Activated CD4-positive, alpha-beta memory T cell treated with anti-CD3 and anti-CD28 coated beads, Interleukin-2, amount 10 ng/mL, durations not matched to agents 7 days and 5 days (primary cell): ENCODE measurements at places on chromosomes 6 and 20.

GRCh38 chr6:143543435-143543834, 31.9 kb upstream of the FUCA2 start:
- H3K4me3 ChIP-seq: no peak overlapping the region
- no peak for DNase-seq
- peaks cover 90% of the 10 kb centered on the region for H3K4me1 ChIP-seq
- H3K27ac ChIP-seq: peak overlapping the region; percentile 78
- peaks cover 10% of the 10 kb centered on the region for H3K36me3 ChIP-seq
- H3K27me3 ChIP-seq: no peaks in the 10 kb centered on the region

DNA sequence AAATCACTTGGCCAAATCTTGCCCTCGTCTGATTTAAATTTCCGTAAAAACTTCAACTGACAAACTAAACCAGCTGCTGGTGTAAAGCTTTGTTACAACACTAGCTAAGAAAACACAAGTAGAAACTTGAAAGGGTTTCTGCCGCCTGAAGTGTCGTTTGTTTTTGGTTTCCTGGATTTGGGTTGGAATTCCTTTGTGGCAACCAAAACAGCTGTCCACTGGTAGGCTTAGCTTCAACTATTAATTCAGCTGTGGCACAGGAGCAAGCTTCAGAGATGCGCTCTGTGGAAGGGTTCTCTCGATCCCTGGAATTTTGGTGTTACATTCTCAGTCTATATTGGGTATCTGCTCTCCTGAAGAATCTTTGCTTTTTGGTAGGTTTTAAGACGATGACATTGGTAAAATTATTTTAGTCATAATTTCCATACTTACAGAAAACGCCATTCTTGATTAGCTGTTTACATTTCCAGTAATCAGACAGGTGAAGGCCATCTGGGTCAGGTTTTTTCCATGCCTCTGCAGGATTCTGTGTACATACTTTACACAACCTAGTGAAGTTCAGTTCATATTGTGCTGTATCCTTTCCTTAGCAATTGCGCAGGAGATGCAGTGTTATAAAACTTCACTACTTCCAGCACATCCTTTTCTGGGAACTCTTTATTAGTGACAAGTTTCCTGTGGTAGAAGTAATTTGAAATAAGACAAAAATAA, 29.9 kb upstream of the SAMD3 start:
- no peak overlapping the region for H3K27ac ChIP-seq
- no peak for DNase-seq
- no peaks in the 10 kb centered on the region for H3K27me3 ChIP-seq
- H3K4me3 ChIP-seq: no peak overlapping the region
- H3K36me3 ChIP-seq: peaks cover 9% of the 10 kb centered on the region

DNA sequence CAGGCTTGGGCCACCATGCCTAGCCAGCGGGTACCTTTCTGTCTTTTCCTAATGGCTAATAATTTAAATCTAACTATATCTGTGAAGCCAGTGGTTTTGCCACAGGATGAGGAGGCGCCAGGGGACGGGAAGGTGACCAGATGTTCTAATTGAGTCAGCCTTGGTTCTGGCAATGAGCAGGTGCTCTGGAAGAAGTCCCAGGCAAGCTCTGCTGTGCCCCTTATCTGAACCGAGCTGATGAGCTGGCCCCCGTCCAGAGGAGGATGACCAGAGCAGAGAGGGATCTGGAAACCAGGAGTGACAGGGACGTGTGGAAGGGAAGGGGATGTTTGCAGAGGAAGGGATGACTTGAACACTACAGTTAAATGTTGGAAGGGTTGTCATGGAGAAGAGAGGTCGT, 46.7 kb downstream of the SLC35D3 start:
- H3K27ac ChIP-seq: no peak overlapping the region
- no peak for DNase-seq
- no peaks in the 10 kb centered on the region for H3K36me3 ChIP-seq
- H3K27me3 ChIP-seq: peaks cover 48% of the 10 kb centered on the region

DNA sequence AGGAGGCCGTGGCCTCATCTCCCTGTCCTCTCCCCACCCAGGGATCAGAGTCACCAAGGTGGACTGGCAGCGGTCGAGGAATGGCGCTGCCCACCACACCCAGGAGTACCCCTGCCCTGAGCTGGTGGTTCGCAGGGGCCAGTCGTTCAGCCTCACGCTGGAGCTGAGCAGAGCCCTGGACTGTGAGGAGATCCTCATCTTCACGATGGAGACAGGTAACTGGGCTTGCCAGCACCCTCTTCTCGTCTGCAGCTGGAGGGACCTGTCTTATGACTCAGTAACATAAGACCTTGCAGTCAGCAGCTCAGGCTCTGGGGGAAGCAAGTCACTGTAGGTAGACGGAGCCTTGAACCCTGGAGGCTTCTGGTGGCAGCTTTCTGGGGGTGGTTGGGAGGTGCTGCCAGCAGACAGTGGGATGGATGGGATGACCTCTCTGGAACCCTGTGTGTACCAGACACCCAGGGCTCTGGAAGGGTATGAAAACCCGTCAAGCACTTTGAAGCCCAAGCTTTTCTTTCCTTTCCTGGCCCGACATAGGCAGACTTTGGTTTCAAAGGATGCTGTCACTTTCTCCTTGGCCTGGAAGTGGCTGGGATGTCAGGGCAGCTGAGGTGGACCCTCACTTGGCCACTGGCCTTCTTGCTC, 13.8 kb downstream of the TGM6 start:
- H3K4me1 ChIP-seq: no peaks in the 10 kb centered on the region
- no peak overlapping the region for H3K4me3 ChIP-seq
- H3K36me3 ChIP-seq: no peaks in the 10 kb centered on the region
- H3K27ac ChIP-seq: no peak overlapping the region

GRCh38 chr6:3414327-3415081, 42.3 kb downstream of the SLC22A23 start:
- no peaks in the 10 kb centered on the region for H3K27me3 ChIP-seq
- H3K4me3 ChIP-seq: no peak overlapping the region
- DNase-seq: peak; percentile 20
- peaks cover 4% of the 10 kb centered on the region for H3K4me1 ChIP-seq

- no peaks in the 10 kb centered on the region for H3K27me3 ChIP-seq
- H3K36me3 ChIP-seq: no peaks in the 10 kb centered on the region
- no peak overlapping the region for H3K27ac ChIP-seq
- H3K4me3 ChIP-seq: no peak overlapping the region
- H3K4me1 ChIP-seq: no peaks in the 10 kb centered on the region
- no peak for DNase-seq
Observed at GRCh38 chr6:23327621-23328020, 758.3 kb downstream of the HDGFL1 start.

GRCh38 chr6:40922281-40922680, 116.7 kb downstream of the UNC5CL start:
- DNase-seq: no peak
- no peaks in the 10 kb centered on the region for H3K4me1 ChIP-seq
- no peaks in the 10 kb centered on the region for H3K36me3 ChIP-seq
- H3K4me3 ChIP-seq: no peak overlapping the region
- no peak overlapping the region for H3K27ac ChIP-seq

DNA sequence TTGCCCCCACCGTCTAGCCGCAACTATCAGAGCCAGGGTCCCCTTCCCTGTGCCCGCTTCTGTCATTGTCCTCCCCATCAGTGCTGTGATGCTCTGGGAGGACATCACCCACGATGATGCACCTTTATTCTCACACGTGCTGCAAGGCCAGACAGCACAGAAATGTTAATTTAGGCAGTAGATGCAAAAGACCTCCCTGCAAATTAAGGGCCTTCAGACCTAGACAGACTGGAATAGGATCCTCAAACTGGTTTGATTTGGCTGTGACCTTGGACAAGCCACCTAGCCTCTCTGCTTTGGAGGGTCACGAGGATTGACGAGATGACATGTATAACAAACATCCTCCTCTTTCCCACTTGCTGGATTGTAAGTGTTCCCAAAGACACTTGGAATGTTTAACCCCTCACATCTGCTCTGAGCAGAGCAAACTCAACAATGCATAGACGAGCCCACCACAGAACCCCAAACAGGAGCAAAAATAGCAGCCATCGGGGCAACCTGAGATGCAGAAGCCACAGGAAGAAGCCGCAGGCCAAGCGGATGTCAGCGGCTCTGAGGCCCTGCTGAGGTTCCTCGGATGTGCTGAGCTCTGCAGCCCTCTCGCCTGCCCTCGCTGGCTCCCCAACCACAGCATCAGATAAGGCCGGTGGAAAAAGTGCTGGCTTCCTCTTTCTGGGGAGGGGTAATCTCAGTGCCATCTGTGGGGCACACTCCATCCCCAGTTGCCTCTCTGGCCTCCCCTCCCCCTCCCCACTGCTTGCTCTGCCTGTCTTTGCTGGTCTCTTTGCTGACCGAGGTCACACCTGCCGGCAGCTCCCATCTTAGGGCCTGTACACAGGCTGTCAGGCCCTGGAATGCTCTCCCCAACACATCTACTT, 35.3 kb downstream of the TOX2 start:
- peak overlapping the region; percentile 25 for H3K4me3 ChIP-seq
- peaks cover 70% of the 10 kb centered on the region for H3K4me1 ChIP-seq
- peaks cover 76% of the 10 kb centered on the region for H3K27me3 ChIP-seq
- H3K27ac ChIP-seq: peak overlapping the region; percentile 41

DNA sequence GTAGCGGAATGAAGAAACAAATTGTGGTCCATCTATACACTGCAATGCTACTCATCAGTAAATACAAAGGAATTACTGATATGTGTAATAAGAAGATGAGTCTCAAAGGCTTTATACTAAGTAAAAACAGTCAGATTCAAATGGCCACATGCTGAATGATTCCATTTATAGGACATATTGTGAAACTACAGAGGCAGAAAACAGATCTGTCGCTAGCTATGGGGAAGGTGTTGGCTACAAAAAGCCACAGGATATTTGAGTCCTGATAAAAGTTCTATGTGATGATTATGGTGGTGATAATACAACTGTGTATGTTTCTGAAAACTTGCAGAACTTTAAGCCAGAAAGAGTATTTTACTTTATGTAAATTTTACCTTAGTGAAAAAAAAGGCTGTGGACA, 313.2 kb downstream of the HDGFL1 start:
- no peaks in the 10 kb centered on the region for H3K27me3 ChIP-seq
- H3K27ac ChIP-seq: no peak overlapping the region
- H3K4me1 ChIP-seq: no peaks in the 10 kb centered on the region
- H3K4me3 ChIP-seq: no peak overlapping the region
